ENCODE measurements at places on chromosomes 5 and 9.

DNA sequence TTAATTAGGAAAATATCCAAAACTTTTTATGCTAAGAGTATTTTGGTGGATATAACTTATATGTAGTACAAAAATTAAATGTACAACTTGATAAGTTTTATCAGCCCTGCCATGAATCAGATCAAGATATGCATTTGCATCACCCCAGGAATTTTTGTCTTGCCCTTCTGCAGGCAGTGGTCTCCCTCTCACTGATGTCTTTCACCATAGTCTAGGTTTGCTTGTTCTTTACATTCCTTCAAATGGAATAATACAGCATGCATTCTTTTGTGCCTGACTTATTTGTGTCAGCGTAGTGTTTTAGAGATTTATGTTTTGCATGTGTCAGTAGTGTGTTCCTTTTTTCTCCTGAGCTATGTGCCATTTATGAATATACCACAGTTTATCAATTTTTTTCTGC is 36.4 kb downstream of the RNF180 start:
- DNase-seq = no peak

DNA sequence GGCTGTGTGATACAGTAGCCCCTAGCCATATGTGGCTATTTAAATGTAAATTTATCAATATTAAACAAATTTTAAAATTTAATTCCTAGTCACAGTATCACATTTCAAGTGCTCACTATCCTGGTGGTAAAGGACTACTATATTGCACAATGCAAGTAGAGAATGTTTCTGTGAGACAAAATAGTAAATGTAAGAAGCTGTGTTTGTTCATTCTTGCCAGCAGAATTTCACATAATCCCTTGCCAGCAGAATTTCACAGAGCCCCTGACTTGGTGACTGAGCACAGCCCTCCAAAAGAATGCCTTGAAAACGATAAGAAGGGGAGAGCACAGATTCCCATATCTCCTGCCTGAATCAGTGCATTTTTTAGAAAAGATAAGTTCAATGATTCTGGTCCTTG is 75.9 kb upstream of the SELENOP start:
- DNase-seq = no peak

DNA sequence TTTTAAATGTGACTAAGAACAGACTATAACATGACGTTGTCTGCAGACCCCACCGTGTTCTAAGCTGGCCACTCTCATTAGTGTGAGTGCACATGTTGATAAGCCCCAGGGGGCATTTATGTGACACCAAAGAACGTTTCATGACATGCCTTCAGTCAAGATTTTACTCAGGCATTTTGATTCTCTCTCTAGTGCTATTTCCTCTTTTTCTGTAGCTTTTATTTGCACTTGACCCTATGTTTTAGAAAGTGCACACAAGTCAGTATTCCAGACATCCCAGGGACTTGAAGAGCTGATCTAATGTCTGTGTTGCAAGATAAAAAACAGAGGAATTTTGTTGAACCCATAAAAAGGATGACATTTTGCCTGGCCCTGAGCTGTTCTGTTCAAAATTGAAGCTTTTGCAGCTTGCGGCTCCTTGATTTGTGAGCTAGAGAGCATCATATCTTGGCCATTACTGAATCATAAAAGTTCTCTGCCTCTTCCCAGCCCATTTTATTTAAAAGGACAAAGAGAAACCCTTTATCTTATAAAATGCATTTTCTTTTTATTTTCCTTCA is 80.9 kb upstream of the TYRP1 start:
- DNase-seq = no peak

- DNase-seq = no peak
These were observed 123.6 kb downstream of the PALM2AKAP2 start for GRCh38 chr9:109903515-109904138.

GRCh38 chr5:74378464-74378863 is 262.1 kb downstream of the ENC1 start:
- DNase-seq = no peak

- DNase-seq = no peak
These were observed 38.9 kb downstream of the RXRA start for GRCh38 chr9:134365115-134365596.

DNA sequence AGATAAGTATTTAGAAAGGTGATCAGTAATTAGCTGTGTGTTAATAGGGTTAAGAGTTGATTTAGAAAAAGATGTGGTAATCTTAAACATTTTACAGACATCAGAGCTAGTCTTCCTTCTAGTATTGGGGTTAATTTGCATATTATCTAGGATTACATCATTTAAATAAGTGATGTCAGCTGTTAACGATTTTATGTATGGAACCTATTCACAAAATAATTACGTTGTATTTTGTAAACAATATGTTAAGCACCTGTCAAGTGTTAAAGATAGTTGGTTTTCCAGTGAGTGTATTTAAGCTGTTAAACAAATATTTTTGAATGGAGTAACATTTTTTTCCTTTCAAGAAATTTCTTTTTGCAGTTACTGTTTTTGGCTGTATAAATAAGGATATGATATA is 2.2 kb downstream of the DCP2 start:
- no peak for DNase-seq

- no peak for DNase-seq
These were observed 12.2 kb upstream of the TEX48 start for GRCh38 chr9:114694146-114694545.

DNA sequence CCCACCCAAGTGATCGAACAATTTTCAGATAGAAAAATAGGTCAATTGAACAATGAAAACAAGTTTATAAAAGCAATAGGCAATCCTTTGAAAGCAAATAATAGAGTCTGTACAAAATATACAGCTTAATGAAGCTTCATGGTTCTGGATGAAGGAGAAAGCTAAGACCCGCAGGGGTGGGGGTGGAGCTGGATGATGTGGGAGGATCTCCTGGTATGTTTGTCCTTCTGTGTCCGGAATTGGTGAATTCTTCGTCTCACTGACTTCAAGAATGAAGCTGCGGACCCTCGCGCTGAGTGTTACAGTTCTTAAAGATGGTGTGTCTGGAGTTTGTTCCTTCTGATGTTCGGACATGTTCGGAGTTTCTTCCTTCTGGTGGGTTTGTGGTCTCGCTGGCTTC is 149.9 kb downstream of the NXNL2 start:
- no peak for DNase-seq

DNA sequence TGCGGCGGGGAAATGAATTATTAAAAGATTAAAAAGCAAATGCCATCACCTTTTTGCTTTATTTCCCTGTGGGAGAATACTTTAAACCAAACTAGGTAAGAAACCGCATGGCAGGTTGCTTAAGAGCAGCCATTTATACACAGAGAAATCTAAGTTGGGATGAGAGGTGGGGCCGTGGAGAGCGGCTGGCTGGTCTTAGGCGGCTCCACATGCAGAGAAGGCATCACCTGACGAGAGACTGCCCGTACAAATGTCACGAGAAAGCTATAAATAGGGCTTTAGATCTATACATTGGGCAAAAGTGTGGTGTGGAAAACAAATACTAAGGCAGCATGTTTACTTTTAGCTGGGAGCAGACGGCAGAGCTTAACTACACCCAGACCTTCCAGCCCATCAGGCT is 39.4 kb downstream of the MED27 start:
- DNase-seq = no peak

GRCh38 chr9:99235926-99236634 is 14.0 kb downstream of the SEC61B start:
- no peak for DNase-seq

GRCh38 chr5:32168460-32169033 is 5.6 kb downstream of the GOLPH3 start:
- DNase-seq = no peak

DNA sequence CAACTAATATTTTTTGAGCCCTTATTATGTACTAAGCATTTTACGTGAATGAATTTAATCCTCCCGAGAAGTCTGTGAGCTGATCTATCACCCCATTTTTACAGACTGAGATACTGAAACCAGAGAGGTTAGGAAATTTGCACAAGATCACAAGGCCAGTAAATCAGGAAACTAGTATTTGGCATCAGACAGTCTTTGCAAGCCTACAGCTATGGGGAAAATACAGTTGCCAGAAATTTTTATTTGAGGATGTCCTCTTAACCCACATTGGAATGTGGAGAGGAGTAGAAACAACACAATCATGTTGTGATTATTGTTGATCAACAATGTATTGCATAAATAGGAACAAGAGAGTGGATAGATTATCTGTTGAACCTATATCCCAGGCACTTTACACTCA is 2.3 kb upstream of the SLC46A2 start:
- DNase-seq = no peak

DNA sequence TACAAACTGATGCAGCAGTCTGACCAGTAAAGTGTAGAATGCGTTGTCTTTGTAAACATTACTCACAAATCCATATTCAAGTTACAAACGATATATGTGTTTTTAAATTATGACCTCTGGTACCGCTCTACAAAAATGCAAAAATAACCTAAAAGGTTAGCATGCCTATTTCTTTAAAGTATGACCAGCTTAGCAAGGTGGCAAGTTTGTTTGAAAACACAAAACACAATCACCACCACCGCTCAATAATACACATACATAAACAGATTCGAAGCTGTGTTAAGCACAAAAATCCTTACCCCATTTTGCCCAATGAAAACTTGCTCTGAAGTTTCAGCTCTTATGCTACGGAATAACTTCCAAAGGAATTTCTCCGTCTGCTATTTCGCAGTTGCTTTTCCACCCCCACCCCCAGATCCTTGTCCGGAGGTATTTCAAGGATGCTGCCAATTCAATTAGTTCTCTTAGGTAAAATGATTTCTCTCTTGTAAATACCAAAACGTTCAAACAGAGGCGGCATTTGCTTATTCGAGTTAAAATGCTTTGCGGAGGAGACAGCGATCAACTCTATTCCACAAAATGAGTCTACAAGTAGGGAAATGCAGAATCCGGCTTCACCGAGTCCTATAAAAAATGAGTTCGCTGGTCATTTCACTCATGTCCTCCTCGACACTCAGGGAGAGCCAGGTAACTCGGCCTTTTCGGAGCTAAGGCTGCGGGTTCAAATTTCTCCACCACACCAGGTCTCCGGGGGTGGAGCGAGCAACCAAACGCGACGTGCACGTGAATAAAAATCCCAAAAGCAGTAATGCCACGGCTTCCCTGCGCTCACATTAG is 1.2 kb downstream of the HOMER1 start:
- no peak for DNase-seq

DNA sequence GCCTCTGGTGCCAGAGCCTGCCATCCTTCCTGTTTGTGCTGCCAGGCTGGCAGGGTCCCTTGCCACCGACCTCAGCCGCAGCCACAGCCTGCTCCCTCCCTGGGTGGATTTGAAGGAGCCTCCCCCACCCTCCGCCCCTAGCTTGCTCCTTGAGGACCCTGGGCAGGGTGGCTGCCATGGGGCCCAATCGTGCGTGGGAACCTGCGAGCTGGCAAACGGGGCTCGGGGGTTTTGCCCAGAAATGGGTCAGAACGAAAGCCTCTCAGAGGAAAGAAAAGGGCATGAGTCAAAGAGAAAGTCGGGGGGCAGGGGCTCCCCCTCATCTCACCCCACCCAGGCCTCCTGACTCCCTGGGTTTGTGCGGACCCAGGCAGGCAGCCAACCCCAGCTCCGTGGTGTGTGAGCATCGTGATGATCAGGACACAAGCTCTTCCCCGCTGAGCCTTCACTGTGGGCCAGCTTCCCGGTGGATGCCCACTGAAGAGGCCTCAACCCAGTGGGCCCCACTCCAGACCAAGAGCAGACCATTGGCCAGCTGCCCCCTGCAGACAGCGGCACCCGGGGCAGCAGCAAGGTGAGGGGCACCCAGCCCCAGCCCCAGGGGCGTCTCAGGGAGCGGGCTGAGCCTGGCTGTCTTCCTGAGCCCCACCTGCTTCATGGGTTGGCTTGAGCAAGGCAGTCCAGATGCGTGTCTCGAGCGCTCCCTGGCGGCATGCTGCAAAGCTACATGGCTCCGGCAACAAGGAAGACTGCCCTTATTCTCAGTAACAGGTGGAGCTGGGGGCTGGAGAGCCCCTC is 3.0 kb upstream of the FUT7 start:
- no peak for DNase-seq

- no peak for DNase-seq
These were observed 119.5 kb upstream of the LMX1B start for GRCh38 chr9:126494264-126494663.

- no peak for DNase-seq
These were observed 15.5 kb downstream of the FAM193B start for GRCh38 chr5:177538876-177539275.

GRCh38 chr9:18722882-18723281 is 248.9 kb downstream of the ADAMTSL1 start:
- DNase-seq = no peak

DNA sequence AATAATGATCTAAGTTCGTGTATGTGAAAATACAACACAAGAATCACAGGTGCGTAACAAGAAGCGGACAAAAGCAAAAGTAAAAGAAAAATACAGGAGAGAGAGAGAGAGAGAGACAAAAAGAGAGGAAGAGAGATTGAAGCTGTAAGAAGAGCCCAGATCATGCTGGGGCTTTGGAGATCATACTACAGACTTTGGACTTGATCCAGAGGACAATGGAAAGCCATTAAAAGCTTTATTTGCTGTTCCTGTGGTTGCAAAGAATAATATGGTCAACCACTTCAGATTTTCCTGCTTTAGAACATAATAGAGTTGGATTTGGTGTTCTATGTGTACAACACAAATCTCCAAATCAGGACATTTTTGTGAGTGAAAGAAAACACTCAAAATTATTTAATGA is 561.4 kb downstream of the CAAP1 start:
- no peak for DNase-seq

GRCh38 chr5:127492854-127493738 is 24.3 kb upstream of the PRRC1 start:
- no peak for DNase-seq

GRCh38 chr9:123789554-123790292 is 140.2 kb downstream of the DENND1A start:
- DNase-seq = no peak

- no peak for DNase-seq
These were observed 9.0 kb upstream of the NOTCH1 start for GRCh38 chr9:136554870-136555269.

- DNase-seq = no peak
These were observed 7.7 kb downstream of the PAX5 start for GRCh38 chr9:37026113-37026930.

DNA sequence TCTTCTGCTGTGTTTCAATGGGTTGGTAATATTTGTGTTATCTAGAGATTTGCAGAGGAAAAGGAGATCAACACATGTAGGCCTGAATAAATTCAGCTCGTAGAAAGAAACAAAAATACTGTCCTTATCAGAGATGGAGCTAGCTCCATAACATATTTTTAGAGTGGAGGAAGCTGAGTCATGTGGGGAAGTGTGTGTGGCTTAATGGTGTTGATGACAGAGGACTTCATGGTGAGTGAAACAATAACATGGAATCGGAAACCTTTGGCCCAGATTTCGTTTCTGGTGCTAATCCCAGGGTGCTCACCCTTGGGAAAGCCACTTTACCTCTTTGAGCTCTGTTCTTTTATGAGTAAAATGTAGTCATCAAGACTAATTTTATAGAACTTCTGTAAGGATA is 825.0 kb downstream of the TLR4 start:
- DNase-seq = no peak

- DNase-seq = no peak
These were observed 67.4 kb downstream of the CARTPT start for GRCh38 chr5:71786337-71787055.

GRCh38 chr5:28864006-28864405 is 1825.6 kb upstream of the CDH9 start:
- no peak for DNase-seq
